ENCODE measurements at places on chromosomes 7 and 10. TPM values are rescaled to one million over a fixed set of nuclear protein-coding genes. Genes with fewer than 3 reads are reported as not detected.

Gene LLCFC1
- total RNA-seq, result not detected

Gene ASAH2
- 5.4 TPM for total RNA-seq

Gene IL2RA
- total RNA-seq, result 1,224 TPM

Gene PALD1
- 0.29 TPM for total RNA-seq

Gene PPP3CB
- 44.0 TPM for total RNA-seq

Gene GRM8
- not detected for total RNA-seq

Gene SPACDR
- total RNA-seq, result 1.00 TPM

Gene CHN2
- total RNA-seq, result 5.3 TPM

Gene TWIST1
- total RNA-seq, result 0.18 TPM

Gene GHRHR
- total RNA-seq, result not detected

Gene OR13A1
- total RNA-seq, result not detected

Gene SMKR1
- total RNA-seq, result 11.6 TPM
